DND-41 (cell line): ENCODE measurements at places on chromosomes 2 and 18.

DNA sequence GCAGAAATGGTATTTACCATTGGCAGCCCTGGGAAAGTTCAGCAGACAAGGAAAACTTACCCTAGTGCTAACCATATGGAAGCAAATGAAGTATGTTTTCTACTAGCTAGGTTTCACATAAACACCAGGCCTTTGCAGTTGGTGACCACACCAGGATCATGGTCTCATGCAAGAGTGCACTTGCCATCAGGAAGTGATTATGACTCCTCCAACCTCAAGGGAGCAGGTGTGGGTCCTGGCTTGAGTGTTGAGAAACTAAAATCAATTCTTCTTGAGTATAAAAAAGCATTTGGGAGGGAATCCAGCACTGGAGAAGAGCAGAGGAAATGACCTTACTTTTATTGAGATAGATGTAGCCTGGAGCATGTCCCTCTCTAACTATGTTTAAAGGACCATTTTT lies 56.8 kb upstream of the SPAG16 start:
- DNase-seq, result peak; percentile 77

DNA sequence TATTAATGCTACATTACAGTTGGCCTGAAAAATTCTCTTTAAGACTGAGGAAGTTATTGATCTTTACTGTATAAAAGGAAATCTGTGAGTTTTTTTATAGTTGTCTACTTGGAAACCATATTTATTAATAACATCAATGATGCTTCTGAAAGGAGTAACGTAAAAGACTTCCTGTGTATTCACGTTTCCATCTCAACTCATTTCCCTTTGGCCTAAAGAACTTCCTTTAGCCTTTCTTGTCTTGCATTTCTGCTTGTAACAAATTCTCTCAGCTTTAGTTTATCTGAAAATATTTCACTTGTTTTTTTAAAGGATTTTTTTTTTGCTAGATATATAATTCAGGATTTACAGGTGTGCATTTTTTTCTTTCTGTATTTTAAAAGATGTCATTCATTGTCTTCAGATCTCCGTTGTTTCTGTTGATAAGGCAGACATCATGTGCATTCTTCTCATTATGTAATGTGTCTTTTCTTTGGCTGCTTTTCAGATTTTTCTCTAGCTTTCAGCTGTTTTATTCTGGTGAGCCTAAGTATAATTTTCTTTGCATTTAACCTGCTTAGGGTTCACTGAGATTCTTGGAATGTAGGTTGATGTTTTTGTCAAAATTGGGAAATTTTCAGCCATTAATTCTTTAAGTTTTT lies 159.0 kb upstream of the DAPL1 start:
- DNase-seq, result no peak

GRCh38 chr2:211941216-211941747 lies 597.3 kb downstream of the ERBB4 start:
- no peak for DNase-seq

GRCh38 chr2:120533625-120534024 lies 187.7 kb downstream of the INHBB start:
- no peak for DNase-seq

GRCh38 chr2:18178736-18179349 lies 300.4 kb downstream of the KCNS3 start:
- DNase-seq, result peak; percentile 47

DNA sequence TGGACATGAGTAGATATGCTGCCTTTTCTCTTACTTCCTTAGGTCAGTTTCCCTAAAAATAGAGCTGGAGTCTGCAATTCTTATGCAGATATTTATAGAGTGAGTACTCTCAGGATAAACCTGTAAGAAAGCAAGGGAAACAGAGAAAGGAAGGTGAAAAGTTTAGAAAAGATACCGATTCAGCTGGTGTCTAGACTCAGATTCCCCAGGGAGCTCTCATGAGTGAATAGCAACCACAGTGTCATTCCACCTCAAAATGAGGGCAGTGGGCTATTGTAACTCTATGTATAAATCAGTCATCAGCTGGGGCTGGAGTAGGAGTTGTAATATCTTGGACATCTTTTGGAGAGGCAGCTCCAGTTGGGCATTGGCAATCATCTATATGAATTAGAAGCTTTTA lies 1485.1 kb upstream of the TMEFF2 start:
- no peak for DNase-seq

DNA sequence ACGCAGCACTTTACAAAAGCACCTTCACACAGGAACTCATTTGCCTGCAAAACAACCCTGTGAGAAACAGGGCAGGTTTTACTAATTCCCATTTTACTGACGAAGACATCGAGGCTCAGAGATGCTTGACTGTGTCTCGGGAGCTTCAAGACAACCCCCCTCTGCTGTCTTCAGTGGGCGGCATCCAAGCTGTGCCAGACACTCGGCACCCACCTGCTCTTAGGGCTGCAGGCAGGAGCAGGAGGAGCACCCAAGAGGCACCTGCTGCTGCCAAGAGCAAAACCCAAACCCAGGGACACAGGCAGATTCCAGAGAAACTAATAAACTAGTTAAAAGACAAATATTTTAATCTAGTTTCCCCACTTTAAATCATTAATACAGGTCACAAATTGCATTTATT lies 67.9 kb downstream of the PPP4R1 start:
- no peak for DNase-seq

DNA sequence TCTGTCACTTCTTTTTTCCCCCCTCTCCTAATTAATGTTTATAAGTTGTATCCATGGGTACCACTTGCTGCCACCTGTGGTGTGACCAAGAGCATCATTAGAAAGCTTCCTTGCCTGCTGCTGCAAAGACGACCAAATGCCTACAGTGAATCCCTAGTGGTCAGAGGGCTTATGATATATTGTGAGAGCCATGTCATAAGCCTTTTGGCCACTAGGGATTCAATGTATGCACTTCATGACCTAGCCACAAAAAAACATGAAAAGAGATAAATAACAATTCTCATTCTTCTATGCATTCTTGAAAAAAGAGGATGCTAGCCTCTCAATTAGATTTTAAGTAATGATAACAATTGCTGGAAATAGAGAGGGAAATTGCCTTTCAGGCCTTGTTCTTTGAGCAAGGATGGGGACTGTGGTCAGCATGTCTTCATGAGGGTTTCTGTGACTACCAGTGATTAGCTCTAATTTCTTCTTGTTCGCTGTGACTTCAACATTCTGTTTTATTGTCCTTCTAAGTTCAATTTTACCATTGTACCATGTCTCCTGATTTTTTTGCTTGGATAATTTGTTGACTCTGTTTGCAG lies 435.3 kb downstream of the TGIF1 start:
- DNase-seq, result no peak

GRCh38 chr2:48292393-48292792 lies 237.6 kb upstream of the STON1 start:
- DNase-seq, result peak; percentile 31
